Naive thymus-derived CD8-positive, alpha-beta T cell (primary cell): ENCODE measurements at places on chromosomes 6 and 20.
A peak's percentile ranks its signal among the peaks of the same experiment; 100 is the strongest.

DNA sequence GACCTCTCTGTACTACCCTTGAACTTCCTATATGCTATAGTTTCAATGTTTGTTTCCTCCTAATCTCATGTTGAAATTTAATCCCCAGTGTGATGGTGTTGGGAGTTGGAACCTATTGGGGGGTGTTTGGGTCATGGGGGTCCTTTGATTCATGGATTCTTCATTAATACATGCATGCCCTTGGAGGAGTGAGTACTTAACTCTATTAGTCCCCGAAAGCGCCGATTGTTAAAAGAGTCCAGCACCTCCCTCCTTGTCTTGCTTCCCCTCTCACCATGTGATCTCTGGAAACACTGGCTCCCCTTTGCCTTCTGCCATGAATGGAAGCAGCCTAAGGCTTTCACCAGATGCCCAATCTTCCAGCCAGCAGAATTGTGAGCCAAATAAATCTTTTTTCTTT lies 31.7 kb downstream of the NCR2 start:
- no peak for DNase-seq

GRCh38 chr20:25008388-25009217 lies 16.1 kb upstream of the APMAP start:
- no peak for DNase-seq

GRCh38 chr6:88975369-88975768 lies 12.0 kb upstream of the RNGTT start:
- no peak for DNase-seq

GRCh38 chr20:60977901-60978300 lies 274.2 kb upstream of the CDH4 start:
- DNase-seq = no peak

DNA sequence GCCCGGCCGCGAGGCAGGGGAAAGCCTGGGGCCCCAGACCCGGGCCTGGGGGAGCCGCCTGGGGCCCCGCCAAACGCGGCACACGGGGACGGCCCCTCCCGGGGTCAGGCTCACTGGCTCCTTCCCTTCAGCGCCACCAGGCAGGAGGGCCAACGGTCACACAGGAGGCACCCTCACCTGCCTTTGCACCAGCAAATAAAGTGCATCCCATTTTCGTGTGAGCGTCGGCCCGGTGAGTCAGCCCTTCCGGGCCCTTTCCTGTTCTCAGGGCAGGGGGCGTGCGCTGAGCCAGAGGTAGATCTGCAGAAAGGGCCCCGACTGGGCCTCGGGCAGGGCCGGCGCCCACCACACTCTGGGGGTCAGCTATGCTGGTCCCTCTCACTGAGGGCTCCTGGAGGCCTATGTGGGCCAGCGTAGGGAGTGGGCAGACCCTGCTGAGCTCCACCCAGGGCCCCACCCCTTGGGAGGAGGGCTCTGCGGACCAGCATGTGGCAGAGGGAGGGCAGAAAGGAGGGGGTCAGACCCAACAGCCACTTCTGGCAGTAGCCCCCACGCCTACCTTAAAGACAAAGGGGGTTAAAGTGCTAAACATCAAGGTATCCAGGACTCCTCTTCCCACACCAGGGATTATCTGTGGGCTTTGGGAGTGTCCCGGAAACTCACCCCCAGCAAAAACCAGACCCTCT lies 931 bp upstream of the UCKL1 start:
- DNase-seq = peak; percentile 42
